PC-9 (cell line): ENCODE measurements at places on chromosomes 1 and 21. TPM values are rescaled to one million over a fixed set of nuclear protein-coding genes. Genes with fewer than 3 reads are reported as not detected.

- no peak overlapping the region for H3K4me3 ChIP-seq
- H3K27ac ChIP-seq, result no peak overlapping the region
- no peaks in the 10 kb centered on the region for H3K27me3 ChIP-seq
- no peak for DNase-seq
- H3K4me1 ChIP-seq, result peaks cover 8% of the 10 kb centered on the region
Measured at GRCh38 chr1:116933606-116934515, 24.1 kb downstream of the PTGFRN start.

Gene AMY1C
- not detected in 2 replicates for total RNA-seq

DNA sequence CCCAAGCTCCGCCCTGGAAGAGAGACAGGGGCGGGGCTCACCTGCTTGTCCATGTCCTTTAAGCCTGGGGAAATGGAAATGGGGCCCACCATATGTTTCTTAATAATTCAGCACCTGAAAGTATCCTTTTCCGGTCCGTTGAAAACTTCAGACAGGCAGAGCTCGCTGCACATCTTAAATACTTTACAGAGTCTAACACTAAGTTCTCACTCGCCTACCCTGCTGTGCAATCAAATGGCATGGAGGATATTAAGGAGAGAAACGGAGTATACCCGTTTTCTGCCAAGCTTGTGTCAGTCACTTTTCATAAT, 467 bp upstream of the CC2D1B start:
- H3K27me3 ChIP-seq, result no peaks in the 10 kb centered on the region
- H3K4me1 ChIP-seq, result peaks cover 15% of the 10 kb centered on the region
- no peak for DNase-seq
- H3K36me3 ChIP-seq, result no peaks in the 10 kb centered on the region
- H3K27ac ChIP-seq, result no peak overlapping the region
- H3K4me3 ChIP-seq, result peak overlapping the region; percentile 53; the same call in 1 of the 2 replicates

- H3K4me1 ChIP-seq, result no peaks in the 10 kb centered on the region
- no peaks in the 10 kb centered on the region for H3K36me3 ChIP-seq
- peaks cover 84% of the 10 kb centered on the region for H3K27me3 ChIP-seq
- no peak overlapping the region for H3K27ac ChIP-seq
- H3K4me3 ChIP-seq, result no peak overlapping the region
Measured at GRCh38 chr1:154497026-154497806, 4.8 kb upstream of the TDRD10 start.

Gene TSPAN1
- 134 and 139 TPM in 2 replicates for total RNA-seq

DNA sequence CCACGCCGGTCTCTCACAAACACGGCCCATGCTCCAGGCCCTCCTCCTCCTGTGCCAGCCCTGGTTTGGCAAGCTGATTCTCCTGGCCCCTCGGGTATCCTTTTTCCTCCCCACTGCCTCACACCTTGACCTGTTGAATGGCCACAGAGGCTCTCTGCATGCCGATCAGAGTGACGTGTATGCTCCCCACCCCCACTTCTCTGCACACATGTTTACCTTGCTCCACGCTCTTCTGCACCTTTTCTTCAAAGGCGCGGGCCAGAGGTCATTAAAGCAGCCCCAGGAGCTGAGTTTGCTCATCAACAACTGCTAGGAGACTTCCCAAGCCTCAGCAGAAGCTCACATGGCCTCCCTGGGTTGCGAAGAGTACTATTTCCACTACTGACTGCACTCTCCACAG, 139.3 kb upstream of the EDN2 start:
- no peak overlapping the region for H3K4me3 ChIP-seq
- no peaks in the 10 kb centered on the region for H3K27me3 ChIP-seq
- H3K36me3 ChIP-seq, result no peaks in the 10 kb centered on the region
- no peak overlapping the region for H3K27ac ChIP-seq
- peaks cover 26% of the 10 kb centered on the region for H3K4me1 ChIP-seq

Gene ZBTB8B
- 0.05 and 0.09 TPM in 2 replicates for total RNA-seq

DNA sequence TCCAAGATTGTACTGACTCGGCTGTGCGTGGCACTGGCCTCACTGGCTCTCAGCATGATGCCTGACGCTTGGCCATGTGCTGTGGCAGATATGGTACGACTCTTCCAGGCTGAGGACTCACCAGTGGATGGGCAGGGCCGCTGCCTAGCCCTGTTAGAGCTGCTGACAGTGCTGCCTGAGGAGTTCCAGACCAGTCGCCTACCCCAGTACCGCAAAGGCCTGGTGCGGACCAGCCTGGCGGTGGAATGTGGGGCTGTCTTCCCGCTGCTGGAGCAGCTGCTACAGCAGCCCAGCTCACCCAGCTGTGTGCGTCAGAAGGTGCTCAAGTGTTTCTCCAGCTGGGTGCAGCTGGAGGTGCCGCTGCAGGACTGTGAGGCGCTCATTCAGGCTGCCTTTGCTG, 2.9 kb downstream of the IPO13 start:
- no peak overlapping the region for H3K27ac ChIP-seq
- H3K27me3 ChIP-seq, result no peaks in the 10 kb centered on the region
- peaks cover 24% of the 10 kb centered on the region for H3K4me1 ChIP-seq

- no peaks in the 10 kb centered on the region for H3K36me3 ChIP-seq
- no peak overlapping the region for H3K4me3 ChIP-seq
- H3K27ac ChIP-seq, result no peak overlapping the region
- no peak for DNase-seq
Measured at GRCh38 chr21:44751799-44752636, 40.6 kb upstream of the TSPEAR start.

DNA sequence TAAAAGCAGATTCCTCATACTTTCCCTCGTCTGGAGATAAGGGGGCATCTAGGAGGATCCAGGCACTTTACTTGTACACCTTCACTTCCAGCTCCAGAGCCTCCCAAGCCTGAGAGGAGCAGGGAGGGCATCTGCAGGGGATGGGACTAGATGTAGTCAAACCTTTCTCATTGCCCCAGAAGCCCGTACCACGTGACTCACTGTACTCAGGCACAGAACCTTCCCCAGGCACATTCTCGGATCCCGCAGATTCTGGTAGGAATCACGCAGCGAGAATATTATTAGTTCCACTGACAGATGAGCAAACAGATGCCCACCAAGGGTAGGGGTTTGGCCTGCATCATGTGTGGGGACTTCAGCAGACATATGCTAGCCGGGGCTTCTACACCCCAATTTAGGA, 25.2 kb upstream of the TNR start:
- 0 out of 2 replicates have a peak, but pooled peaks cover 9% of the 10 kb centered on the region for H3K27me3 ChIP-seq
- H3K4me3 ChIP-seq, result no peak overlapping the region
- no peak for DNase-seq
- H3K27ac ChIP-seq, result no peak overlapping the region
- H3K36me3 ChIP-seq, result no peaks in the 10 kb centered on the region

GRCh38 chr1:54547601-54548388, at the start of gene ACOT11:
Gene ACOT11 (plus strand): TSS chr1:54548228. CDS start chr1:54548310, 82 bp downstream.
- H3K36me3 ChIP-seq, result no peaks in the 10 kb centered on the region
- DNase-seq, result no peak
- no peak within 1 kb of the TSS for H3K27ac ChIP-seq

DNA sequence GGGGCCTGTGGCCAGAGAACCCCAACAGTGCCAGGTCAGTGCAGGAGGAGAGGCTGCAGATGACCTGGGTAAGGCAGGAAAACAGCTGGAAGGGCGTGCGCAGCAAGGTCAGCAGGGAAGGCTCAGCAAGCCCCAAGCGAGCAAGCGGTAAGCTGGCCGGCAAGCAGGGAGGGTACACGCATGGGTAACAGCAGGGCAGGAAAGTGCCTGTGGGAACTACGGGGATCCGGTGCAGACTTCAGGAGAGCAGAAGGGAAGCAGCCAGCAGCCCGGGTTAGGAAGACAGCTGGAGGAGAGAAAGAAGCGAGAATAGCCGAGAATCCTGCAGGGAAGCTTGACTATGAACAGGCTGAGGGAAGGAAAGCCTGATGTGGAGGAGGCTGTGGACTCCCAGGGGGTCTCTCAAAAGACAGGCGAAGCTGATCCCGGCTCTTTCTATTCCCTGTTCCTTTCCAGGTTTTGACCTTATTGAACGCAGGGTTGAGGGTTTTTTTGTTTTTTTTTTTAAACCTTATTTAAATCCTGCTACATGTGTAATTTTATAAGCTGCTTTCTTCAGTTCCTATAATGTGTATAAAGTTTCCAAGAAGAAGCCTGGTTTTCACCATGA, 20.9 kb downstream of the UMODL1 start:
- H3K4me3 ChIP-seq, result no peak overlapping the region
- no peaks in the 10 kb centered on the region for H3K36me3 ChIP-seq
- DNase-seq, result no peak
- H3K27ac ChIP-seq, result no peak overlapping the region
- peaks cover 22% of the 10 kb centered on the region for H3K4me1 ChIP-seq

- H3K27me3 ChIP-seq, result peaks cover 31% of the 10 kb centered on the region
- no peaks in the 10 kb centered on the region for H3K36me3 ChIP-seq
- no peak overlapping the region for H3K4me3 ChIP-seq
- DNase-seq, result no peak
- no peaks in the 10 kb centered on the region for H3K4me1 ChIP-seq
- H3K27ac ChIP-seq, result no peak overlapping the region
Measured at GRCh38 chr1:179588425-179589024, 3.1 kb upstream of the TDRD5 start.

Gene RBM8A
- 129 and 181 TPM in 2 replicates for total RNA-seq

DNA sequence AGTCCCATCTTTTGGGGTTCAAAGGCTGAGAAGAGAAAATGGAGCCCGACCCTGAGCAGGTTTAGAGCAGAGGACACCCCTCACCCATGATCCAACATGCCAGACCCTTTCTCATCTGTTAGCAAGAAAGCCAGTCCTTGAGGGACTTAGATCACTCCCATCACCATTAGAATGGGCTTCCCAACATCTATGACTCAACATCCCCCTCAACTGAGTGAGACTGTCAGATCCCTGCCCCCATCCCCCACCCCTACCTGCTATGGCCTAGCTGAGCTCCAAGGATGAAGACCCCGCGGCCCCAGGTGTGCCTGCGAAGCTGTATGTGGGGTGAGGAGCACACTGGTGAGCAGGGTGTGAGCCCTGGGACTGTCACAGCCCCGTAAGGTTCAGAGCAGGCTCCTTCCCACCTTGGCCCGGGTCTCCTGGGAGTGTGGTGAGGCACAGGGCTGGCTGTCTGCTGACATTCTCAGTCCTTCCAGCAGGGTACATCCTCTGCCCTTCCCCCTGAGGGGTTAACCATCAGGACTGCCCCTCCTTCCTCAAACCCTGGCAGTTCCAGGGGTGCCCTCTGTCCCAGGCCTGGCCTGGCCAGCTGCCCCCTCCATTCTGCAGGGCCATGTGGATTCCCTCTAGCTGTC, 21.4 kb upstream of the BLACAT1 start:
- 0 out of 2 replicates have a peak, but pooled peaks cover 2% of the 10 kb centered on the region for H3K27me3 ChIP-seq
- DNase-seq, result no peak
- H3K4me3 ChIP-seq, result no peak overlapping the region
- peaks cover 16% of the 10 kb centered on the region for H3K4me1 ChIP-seq

DNA sequence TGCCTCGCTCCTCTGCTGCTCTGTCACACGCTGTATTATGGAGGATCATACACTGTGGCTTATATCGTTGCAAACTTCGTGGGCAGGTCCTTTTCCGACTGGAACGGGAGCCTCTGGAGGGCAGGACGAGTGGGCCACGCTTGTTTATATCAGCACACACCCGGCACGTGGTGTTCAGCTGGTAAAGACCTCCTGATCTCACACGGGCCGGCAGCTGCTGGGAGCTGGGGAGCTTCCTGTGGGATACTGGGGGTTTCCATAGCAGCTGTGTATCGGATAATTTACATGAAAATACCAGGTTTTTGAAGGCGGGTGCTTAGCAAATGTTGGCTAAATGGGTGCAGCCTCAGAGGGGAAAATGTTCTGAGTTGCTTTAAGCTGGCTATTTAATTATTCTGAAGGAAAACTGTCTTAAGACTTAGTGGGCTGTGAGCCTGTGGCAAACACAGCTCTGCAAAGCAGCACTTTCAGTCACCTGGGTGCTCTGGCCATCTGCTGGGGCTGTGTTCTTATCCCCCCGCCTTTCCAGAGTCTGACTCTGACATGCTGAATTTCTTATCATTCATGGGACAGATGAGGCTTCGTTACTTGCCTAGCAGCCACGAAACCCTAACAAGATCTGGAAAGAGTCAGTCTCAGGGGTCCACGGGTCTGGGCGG, 103.6 kb upstream of the GCLM start:
- no peak for DNase-seq
- no peak overlapping the region for H3K27ac ChIP-seq
- no peaks in the 10 kb centered on the region for H3K27me3 ChIP-seq
- H3K36me3 ChIP-seq, result no peaks in the 10 kb centered on the region

- no peak overlapping the region for H3K27ac ChIP-seq
- H3K27me3 ChIP-seq, result no peaks in the 10 kb centered on the region
- no peak overlapping the region for H3K4me3 ChIP-seq
- peak; percentile 35 for DNase-seq
- H3K4me1 ChIP-seq, result peaks cover 10% of the 10 kb centered on the region; the same call in 1 of the 2 replicates
Measured at GRCh38 chr1:221234791-221235190, 355.5 kb downstream of the HLX start.

- H3K27me3 ChIP-seq, result peaks cover 70% of the 10 kb centered on the region
- DNase-seq, result no peak
- no peak overlapping the region for H3K27ac ChIP-seq
- H3K4me1 ChIP-seq, result no peaks in the 10 kb centered on the region
Measured at GRCh38 chr1:63000508-63000907, 216.6 kb downstream of the ATG4C start.

DNA sequence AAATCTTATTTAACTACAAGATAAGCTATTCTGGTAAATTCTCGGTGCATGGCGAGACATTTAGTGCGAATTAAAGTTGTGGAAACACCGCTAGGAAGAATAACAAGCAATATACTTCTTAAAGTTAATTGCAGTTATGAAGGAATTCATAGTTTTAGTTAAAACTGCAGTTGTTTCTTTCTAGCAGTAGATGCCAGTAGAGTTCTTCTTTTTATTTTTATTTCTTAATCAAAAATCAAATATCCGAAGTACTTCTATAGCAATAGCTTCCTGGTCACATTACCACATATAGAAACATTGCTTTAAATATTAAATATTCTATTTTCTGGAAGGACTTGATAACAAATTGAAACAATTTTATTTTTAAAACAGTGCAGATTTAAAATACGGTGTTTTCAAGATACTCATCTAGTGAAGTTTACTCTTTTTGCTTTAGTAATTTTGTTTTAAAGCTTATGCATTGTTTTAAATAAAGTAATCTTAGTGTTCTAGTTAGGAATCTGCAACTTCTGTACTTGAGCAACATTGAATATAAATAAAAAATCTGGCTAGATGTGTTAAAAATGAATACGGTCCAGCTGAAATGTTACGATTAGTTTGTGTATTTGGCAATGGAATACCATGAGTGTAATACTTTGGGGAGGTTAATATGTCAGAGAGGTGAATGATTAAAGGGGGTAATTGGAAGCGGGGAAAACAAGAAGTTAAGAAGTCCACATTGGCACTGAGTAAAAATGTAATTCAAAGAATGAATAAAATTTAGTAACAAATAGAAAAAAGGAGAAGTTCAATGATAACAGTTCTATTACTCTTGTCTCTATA, 2.7 kb upstream of the PRKACB start:
- peak; percentile 47 for DNase-seq
- no peaks in the 10 kb centered on the region for H3K36me3 ChIP-seq
- no peak overlapping the region for H3K4me3 ChIP-seq
- no peaks in the 10 kb centered on the region for H3K27me3 ChIP-seq

Gene PATJ
- 86.8 and 91.0 TPM in 2 replicates for total RNA-seq

GRCh38 chr1:231952154-231952553, 325.6 kb downstream of the DISC1 start:
- H3K4me3 ChIP-seq, result no peak overlapping the region
- no peaks in the 10 kb centered on the region for H3K4me1 ChIP-seq
- DNase-seq, result no peak
- H3K36me3 ChIP-seq, result no peaks in the 10 kb centered on the region
- no peaks in the 10 kb centered on the region for H3K27me3 ChIP-seq

Gene SLC26A9
- total RNA-seq, result 0.98 and 1.0 TPM in 2 replicates

- no peaks in the 10 kb centered on the region for H3K36me3 ChIP-seq
- peak overlapping the region; percentile 24; the same call in 1 of the 2 replicates for H3K27ac ChIP-seq
- peaks cover 21% of the 10 kb centered on the region for H3K4me1 ChIP-seq
Measured at GRCh38 chr1:97920276-97920831, 480 bp downstream of the DPYD start.
